ENCODE measurements at places on chromosomes 6 and 20.

DNA sequence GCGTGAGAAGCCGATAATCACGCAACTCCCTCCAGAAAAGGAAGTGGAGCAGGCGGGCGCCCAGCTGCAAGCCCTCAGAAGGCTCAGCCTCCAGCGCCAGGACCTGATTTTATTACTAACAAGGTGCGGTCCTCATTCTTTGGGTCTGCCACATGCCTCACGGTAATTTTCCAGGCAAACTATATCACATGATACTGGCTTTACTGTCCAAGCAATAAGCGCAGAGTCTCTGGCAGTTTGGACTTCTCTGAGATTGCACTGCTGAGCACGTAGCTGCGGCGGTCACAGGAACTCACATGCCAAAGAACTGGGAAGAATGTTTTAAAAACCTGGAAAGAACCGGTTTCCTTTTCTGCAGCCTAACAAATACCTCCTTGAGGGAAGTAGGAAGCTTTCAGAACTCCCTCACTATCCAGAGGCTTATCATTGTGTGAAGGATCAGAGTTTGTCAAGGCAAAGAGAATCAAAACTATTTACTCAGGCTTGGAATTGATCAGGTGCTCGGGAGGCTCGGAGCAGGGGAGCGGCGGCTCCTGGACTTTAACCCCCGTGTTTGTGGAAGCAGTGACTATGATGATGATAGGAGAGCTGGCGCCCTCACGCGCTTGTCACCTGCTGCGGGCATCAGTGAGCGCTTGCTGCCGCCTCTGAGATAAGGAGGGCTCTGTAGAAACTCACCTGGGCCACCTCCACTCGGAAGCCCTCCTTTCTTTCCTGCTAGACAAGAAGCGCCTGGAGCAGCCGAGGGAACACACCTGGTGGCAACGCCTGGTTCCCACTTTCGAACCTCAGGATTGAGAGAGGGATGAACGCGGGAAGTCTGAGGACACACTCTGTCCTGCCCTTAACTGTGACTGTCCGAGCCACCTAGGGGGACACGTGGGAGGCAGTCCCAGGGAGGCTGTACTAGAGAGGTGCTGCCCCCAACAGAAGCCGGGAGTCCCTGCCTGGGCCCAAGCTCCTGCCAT, 27.2 kb upstream of the SYNJ2 start:
- no peak for DNase-seq

DNA sequence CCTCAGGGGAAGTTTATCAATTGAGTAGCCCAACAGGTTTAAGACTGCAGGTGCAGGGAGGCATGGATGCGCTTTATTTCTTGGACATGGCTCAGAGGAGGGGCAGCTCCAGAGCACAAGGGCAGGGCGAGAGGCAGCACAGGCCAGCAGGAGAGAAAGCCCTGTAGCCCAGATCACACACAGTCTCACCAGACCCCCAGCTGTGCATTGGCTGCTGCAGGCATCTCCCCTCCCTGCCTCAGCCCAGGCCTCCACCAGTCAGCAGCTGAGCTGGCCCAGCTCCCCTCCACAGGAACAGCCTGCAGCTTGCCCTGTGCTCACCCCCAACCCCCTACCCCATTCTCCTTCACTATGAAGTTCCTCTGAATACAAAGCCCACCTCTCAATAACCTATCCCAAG, 24.7 kb downstream of the MRPL14 start:
- DNase-seq: no peak

DNA sequence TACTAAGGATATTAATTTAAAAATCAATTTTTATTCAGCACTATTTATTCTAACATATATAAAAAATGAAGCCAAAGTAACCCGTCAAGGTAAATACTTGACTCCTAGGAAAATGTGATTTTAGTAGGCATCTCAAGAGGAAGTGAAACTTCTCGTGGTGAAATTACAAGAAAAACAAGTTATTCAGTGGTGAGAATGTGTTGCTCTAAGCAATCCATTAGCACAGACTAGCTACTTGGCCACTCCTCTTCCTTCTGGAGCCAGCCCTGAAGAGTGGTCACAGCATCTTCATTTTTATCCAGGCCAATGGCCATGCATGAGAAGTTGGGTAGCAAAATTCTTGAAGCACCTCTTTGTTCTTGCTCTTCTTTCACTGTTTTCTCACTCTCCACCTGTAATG, 40.4 kb upstream of the GFRAL start:
- no peak for DNase-seq

GRCh38 chr20:24576447-24576846, 107.0 kb downstream of the SYNDIG1 start:
- no peak for DNase-seq

- DNase-seq: no peak
Observed at GRCh38 chr6:7726416-7727085, 652 bp downstream of the BMP6 start.

- no peak for DNase-seq
Observed at GRCh38 chr20:11059659-11060058, 385.9 kb upstream of the JAG1 start.

DNA sequence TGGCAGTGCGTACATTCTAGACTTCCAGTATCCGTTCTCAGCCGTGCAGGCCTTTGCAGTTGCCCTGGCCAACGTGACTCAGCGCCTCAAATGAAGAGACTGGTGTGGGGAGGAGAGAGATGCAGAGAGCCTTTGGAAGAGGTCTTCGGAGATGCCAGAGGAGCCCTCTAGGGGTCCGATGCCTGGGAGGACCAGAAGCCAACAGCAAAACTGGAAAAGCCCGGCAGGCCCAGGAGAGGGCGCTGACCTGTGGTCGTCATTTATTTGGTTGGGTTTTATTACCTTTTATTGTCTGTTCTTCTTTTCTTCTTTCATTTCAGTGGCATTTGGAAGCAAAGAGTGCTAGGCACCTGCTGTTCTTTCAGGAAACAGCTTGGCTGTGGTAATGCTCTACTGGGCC, 53.3 kb upstream of the TMEM181 start:
- DNase-seq: no peak

GRCh38 chr6:168333039-168333438, 13.5 kb upstream of the DACT2 start:
- no peak for DNase-seq

DNA sequence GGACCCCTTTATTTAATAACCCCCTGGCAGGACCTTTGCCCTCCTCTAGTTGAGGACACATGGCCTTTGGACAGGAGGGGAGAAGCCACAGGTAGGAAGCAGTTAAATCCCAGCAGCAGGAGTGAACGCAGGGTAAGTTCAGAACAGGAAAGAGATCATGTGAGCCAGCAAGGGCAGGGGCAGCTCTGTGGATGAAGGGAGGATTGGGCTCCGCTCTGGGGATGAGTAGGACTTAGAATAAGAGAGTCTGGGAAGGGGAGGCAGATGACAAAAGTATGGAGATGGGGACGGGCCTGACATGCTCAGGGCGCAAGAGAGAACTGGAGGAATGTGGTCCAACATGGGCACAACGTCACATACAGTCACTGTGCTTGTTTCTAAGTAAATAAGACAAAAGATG, 89.0 kb downstream of the NDUFAF5 start:
- no peak for DNase-seq

All from stimulated activated CD8-positive, alpha-beta memory T cell treated with anti-CD3 and anti-CD28 coated beads, Interleukin-7, amount 100 ng/mL, for 1 hour (primary cell).